ENCODE measurements at places on chromosomes 6 and 20. TPM values are rescaled to one million over a fixed set of nuclear protein-coding genes. Genes with fewer than 3 reads are reported as not detected.

- DNase-seq, result no peak
These were observed 24.1 kb upstream of the HINT3 start for GRCh38 chr6:125932451-125932795.

DNA sequence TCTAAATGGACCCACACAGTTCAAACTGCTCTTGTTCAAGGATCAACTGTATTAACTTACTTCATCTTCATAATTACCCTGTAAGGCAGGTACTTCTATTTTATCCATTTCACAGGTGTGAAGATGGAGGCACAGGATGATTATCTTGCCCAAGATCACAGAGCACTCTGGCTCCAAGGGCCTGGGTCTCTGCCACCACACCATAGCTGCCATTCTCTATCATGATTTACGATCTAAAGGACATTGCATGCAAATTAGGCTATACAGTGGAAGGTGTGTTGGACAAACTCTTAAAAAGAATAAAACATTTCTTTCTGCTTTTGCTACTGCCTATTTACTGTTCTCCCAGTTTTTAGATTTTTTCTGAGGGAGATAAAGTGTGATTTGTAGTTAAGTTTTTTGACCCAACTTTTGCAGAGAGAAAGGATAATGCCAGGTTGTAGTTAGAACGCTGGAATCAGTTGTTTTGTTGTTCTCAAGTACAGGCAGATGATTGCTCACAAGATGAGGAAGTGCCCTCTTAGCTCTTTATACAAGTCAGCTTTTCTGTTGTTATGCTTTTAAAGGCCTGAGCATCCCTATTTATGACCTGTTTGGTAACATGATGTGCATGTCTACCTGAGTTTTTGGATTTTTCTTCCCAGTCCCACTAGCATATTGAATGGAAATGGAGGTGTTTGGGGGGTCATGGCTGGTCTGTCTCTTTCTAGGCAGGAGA lies 247.9 kb downstream of the ZFAND3 start:
- DNase-seq, result no peak

- no peak for DNase-seq
These were observed 2.7 kb downstream of the CSTF1 start for GRCh38 chr20:56395166-56395565.

GRCh38 chr20:46994341-46994740 lies 99.7 kb downstream of the EYA2 start:
- DNase-seq, result no peak

GRCh38 chr20:34638039-34638292 lies 38.9 kb downstream of the PIGU start:
- DNase-seq, result no peak

- DNase-seq, result no peak
These were observed 61.4 kb downstream of the LY86 start for GRCh38 chr6:6649824-6650349.

- peak; percentile 27 for DNase-seq
These were observed 36.0 kb upstream of the KLHL31 start for GRCh38 chr6:53701333-53702218.

GRCh38 chr6:125910527-125910926 lies 46.0 kb upstream of the HINT3 start:
- DNase-seq, result no peak

GRCh38 chr20:32796981-32797451 lies 22.7 kb upstream of the MAPRE1 start:
- no peak for DNase-seq

GRCh38 chr6:89066940-89067646 lies 13.5 kb upstream of the PNRC1 start:
- DNase-seq, result no peak

DNA sequence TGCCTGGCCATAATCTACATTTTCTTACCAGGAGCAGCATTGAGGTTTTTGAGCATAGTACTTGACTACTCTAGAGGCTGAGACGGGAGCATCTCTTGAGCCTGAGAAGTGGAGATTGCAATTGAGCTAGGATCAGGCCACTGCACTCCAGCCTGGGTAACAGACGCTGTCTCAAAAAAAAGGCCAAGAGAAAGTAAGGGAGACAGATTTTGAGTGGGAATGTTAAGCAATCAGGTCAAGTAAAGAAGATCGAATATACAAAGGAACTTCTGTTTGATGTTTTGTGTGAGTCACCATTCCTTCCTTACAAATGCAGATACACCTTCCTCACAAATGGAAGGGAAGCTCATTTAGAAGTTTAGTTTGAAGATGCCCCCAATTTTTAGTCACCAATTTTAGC lies 4.4 kb downstream of the PNRC1 start:
- no peak for DNase-seq

- DNase-seq, result peak; percentile 17
These were observed 983 bp upstream of the KCNQ5 start for GRCh38 chr6:72620871-72621290.

- no peak for DNase-seq
These were observed 16.3 kb downstream of the PKIG start for GRCh38 chr20:44598423-44599305.

DNA sequence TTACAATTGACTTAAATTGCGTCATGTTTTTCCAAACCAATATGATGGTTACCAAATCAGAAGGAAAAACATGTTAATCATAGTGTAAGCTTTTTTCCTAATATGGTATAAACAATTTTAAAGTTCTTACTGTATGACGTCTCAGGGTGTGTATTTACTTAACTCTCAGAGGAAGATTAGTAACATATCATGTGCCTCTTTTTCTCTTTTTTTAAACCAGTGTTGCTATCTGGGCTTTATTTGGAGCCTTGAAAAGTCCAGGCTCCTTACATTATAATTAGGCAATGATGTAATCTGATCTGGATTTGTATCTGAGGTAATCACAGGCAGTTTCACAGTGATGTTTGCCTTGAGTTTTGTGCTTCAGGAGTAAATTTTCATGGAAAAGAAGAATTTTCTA lies 20.4 kb upstream of the RAB23 start:
- no peak for DNase-seq

- DNase-seq, result no peak
These were observed 72.6 kb upstream of the THBS2 start for GRCh38 chr6:169326067-169326799.

DNA sequence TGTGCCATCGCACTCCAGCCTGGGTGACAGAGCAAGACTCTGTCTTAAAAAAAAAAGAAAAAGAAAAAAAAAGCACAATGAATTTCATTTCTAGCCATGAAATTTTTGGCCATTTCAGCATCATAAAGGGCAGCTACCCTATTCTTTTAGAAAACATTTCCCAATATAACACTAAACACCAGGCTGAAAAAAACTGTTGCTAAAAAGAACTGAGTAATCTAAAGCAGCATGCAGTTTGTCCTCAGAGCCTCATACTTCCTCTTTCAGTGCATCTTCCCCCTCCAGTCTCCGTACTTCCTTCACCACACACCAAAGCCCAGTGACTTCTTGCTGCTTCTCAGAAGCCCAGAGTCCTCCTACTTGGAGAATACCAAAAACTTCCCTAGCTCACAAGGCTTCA lies 5.6 kb upstream of the IFNGR1 start:
- DNase-seq, result no peak

DNA sequence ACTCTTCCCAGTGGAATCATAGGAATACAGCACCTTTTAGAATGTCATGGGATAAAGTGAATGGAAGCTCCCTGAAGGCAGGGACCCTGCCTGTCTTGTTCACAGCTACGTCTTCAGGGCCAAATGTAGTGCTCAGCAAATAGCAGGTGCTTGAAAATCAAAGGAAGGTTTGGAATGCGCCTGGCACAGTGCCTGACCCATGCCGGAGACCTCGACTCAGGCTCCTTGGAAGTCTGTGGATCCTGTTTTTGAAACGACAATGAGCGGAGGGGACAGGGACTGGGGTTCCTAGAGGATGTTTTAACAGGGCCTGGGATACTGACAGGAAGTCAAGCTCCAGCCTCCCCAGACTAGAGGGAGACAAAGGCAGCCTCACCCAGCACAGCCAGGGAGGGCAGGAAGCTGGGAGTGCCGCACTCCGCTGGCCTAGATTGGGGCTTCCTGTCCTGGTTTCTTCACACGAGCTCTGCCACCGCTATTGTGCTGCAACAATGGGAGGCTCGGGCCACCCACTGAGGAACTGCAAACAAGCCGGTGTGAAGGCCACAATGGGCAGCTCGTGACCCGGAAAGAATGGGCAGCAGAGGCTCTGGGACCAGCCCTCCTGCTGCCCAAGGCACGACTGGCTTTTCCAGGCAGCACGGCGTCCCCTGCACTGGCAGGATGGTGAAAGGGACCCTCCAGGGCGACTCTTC lies 76.7 kb downstream of the PREX1 start:
- peak; percentile 41 for DNase-seq

- DNase-seq, result no peak
These were observed 237.1 kb upstream of the AFDN start for GRCh38 chr6:167589615-167589940.

- peak; percentile 35 for DNase-seq
These were observed 10.1 kb upstream of the HDAC2 start for GRCh38 chr6:113980937-113981554.

DNA sequence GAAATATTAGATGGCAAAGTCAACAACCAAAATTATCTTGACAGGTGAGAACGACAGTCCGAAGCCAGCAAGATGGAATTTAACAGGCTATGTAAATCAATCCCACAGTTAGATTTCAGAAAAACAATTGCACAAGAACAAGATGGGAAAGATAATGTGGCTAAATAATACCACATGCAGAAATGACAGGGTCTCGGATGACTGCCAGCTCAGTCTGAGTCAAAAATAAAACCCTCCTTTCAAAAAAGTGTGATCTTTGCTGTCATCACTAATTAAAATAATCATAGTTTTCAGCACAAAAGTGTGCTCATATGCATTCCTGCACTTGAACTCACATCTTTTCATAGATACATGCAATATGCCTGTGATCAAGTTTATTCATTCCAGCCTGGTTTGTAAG lies 25.9 kb downstream of the FOXQ1 start:
- DNase-seq, result no peak

DNA sequence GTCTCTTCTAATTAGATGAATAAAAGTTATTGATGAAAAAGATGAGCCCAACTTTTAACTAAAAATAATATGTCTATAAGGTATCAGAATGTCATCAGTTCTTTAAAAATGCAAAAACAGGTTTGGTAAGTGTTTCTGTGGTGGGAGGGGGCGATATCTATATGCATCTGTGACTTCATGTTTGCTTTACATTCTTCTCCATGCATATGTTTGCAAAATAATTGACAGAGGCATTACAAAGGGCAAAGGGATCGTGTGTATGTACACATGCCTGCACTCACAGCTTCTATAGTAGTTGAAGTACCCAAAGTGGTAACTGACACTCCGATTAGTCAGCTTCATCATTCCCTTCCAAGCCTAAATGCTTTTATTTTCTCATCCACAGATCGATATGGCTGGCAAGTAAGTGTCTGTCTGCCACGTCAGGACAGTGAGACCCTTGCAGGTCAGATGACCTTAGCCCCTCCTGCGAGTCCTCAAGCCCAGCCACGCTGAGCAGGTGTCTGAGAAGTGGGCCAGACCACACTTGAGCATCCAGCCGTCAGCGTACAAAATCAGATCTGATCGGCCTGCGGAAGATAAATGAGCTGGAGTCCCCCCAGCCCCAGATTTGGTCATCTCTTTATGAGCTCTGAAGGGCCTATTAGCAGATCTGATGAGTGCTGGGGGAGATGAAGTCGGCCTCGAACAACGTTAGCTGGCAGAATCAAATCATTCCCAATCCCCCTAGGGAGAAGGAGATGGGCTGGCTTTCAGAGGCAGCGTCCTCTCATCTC lies 369.1 kb downstream of the MAFB start:
- no peak for DNase-seq

DNA sequence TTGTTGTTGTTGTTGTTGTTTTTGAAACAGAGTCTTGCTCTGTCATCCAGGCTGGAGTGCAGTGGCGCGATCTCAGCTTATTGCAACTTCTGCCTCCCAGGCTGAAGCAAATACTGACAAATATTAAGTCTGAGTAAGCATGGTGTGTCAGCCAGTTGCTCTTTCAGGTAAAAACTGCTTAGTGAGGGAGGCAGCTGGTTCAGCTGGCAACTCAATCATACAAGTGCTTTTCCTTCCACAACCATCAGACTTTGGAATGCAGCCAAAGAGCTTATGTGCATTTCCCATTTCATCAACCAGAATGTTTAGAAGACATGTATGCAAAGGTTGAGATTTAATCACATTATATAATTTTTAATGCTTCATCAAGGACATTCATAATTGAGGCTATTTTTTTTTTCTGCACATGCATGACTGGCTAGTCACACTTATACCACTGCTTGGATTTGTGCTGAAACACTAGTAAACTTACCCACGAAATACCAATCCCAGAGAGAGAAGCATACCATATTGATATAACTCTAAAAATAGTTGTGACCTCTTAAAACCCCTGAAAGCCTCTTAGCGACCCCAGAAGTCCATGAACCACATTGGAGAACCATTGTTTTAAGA lies 56.0 kb downstream of the CLIC5 start:
- DNase-seq, result peak; percentile 58

GRCh38 chr20:30288346-30288745 lies 969.1 kb upstream of the DEFB115 start:
- DNase-seq, result no peak

GRCh38 chr6:134183844-134184243 lies 131.4 kb upstream of the SLC2A12 start:
- DNase-seq, result no peak

GJA1 gene
- 65.4 TPM for polyA plus RNA-seq

AHCY gene
- 215 TPM for polyA plus RNA-seq

FAM83C gene
- polyA plus RNA-seq, result not detected

BACH2 gene
- 4.5 TPM for polyA plus RNA-seq

TPX2 gene
- polyA plus RNA-seq, result 150 TPM

NKX2-2 gene
- polyA plus RNA-seq, result 6.9 TPM

ZNF831 gene
- polyA plus RNA-seq, result 0.07 TPM

COL21A1 gene
- polyA plus RNA-seq, result 1.0 TPM

MPC1 gene
- 98.4 TPM for polyA plus RNA-seq

KCNS1 gene
- polyA plus RNA-seq, result 9.7 TPM
